ENCODE measurements at places on chromosomes 3 and 15. TPM values are rescaled to one million over a fixed set of nuclear protein-coding genes. Genes with fewer than 3 reads are reported as not detected.

Gene KATNBL1
- 53.3 TPM for total RNA-seq

Gene MTHFS
- total RNA-seq: 21.3 TPM

Gene LRRIQ4
- total RNA-seq: not detected

Gene MELTF
- 4.0 TPM for total RNA-seq

Gene GRK7
- not detected for total RNA-seq

Gene ARHGAP31
- 0.43 TPM for total RNA-seq

Gene FANCD2OS
- total RNA-seq: not detected

Gene TP53BP1
- total RNA-seq: 28.0 TPM

Gene CLDN1
- 24.5 TPM for total RNA-seq

Gene GUCA1C
- total RNA-seq: not detected

Gene TMEM158
- 1.5 TPM for total RNA-seq

Gene RHO
- not detected for total RNA-seq

Gene SLC6A20
- 1.7 TPM for total RNA-seq

Gene CCR3
- total RNA-seq: not detected

Gene PLAAT1
- 0.85 TPM for total RNA-seq

Gene MLF1
- 4.9 TPM for total RNA-seq

Gene NR1I2
- not detected for total RNA-seq

Gene FRMD5
- 1.7 TPM for total RNA-seq

Gene ST8SIA2
- not detected for total RNA-seq

Gene KCNAB1
- 0.21 TPM for total RNA-seq

Gene MYRIP
- under 0.01 TPM for total RNA-seq

Gene SH2D7
- not detected for total RNA-seq

Gene MUC4
- 0.72 TPM for total RNA-seq

Gene CACNA2D3
- total RNA-seq: not detected

Gene EPHA3
- total RNA-seq: under 0.01 TPM

Gene VILL
- 25.5 TPM for total RNA-seq

Gene TAGLN3
- total RNA-seq: 1.1 TPM

Gene SAMD7
- total RNA-seq: not detected

Gene KBTBD8
- total RNA-seq: 1.4 TPM

Gene HDGFL3
- total RNA-seq: 52.8 TPM

Gene CD200
- total RNA-seq: under 0.01 TPM

Gene SNX1
- 22.4 TPM for total RNA-seq

Gene RARRES1
- 0.85 TPM for total RNA-seq

Gene UCN2
- total RNA-seq: 6.0 TPM

Gene SMCO1
- total RNA-seq: not detected

Gene MKRN2OS
- total RNA-seq: 1.7 TPM

Gene SKIC8
- 39.9 TPM for total RNA-seq

Gene RTP1
- not detected for total RNA-seq

Gene RFTN1
- 36.4 TPM for total RNA-seq

Gene STAC
- total RNA-seq: 7.7 TPM

Gene PRTG
- total RNA-seq: under 0.01 TPM

Gene TRH
- not detected for total RNA-seq

Gene NPAP1
- not detected for total RNA-seq

Gene IL5RA
- not detected for total RNA-seq

Gene TRPM1
- under 0.01 TPM for total RNA-seq

Gene CRBN
- 68.7 TPM for total RNA-seq

Gene PPM1L
- total RNA-seq: 7.0 TPM

Gene GADL1
- not detected for total RNA-seq

Gene DHX30
- total RNA-seq: 71.8 TPM

Gene CSPG5
- total RNA-seq: 0.21 TPM

Gene EFCC1
- not detected for total RNA-seq

Gene RLBP1
- total RNA-seq: 0.96 TPM

Gene SLC24A5
- not detected for total RNA-seq
